ENCODE measurements at places on chromosomes 5 and 9.

GRCh38 chr9:125789196-125789595, 42.0 kb downstream of the PBX3 start:
- DNase-seq = no peak

DNA sequence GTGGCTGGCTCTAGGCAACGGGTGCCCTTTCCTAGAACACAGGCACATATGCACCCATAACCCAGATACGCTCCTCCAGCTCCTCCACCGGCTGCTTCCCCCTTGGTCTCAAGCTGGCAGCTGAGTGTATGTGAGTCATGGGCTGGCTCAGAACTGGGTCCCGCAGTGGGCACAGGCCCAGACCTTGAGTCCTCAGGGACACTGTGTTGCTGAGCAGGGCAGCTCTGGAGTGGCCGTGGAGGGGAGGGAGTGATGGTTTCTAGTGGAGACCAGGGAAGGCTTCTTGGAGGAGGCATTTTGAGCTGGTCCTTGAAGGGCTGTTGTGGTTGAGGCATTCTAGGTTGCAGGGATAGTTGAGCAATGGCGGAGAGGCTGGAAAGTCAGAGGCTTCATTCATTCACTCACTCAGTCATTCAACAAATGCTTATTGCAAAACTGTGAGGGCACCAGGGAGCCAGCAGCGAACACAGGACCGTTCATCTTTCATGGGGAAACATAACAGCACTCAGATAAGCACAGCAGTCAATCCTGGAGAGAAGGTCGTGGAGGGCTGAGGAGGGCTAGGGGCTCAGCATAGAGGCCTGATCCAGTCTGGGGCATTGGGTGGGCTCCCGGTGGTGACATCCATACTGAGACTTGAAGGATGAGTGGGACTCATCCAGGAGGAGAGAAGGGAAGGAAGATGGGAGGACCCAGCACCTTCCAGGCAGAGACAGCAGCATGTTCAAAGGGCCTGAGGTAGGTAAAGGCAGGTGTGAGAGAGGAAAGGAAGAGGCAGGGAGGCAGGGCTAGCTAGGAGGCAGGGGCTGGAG, 2.4 kb downstream of the BBLN start:
- no peak for DNase-seq

GRCh38 chr9:86119457-86119856, 20.1 kb upstream of the GOLM1 start:
- no peak for DNase-seq

- no peak for DNase-seq
These were observed 97.8 kb upstream of the RUFY1 start for GRCh38 chr5:179452356-179453230.

- no peak for DNase-seq
These were observed 2.4 kb upstream of the ASB6 start for GRCh38 chr9:129644365-129644764.

GRCh38 chr5:77398896-77399295, 93.2 kb downstream of the WDR41 start:
- DNase-seq = no peak

- peak; percentile 92 for DNase-seq
These were observed at the start of gene JAK2 for GRCh38 chr9:4984621-4985385. JAK2 (plus strand) TSS chr9:4985272; CDS start chr9:5021988, 36,716 bp downstream.

GRCh38 chr5:39427229-39427628, 2.4 kb upstream of the DAB2 start:
- DNase-seq = no peak

GRCh38 chr9:107378006-107378405, 94.9 kb downstream of the RAD23B start:
- no peak for DNase-seq

- no peak for DNase-seq
These were observed 15.1 kb downstream of the IRF1 start for GRCh38 chr5:132475497-132475882.

- peak; percentile 90 for DNase-seq
These were observed 66.4 kb upstream of the PLPP1 start for GRCh38 chr5:55601204-55601618.

GRCh38 chr5:4614088-4614487, 526.0 kb upstream of the ADAMTS16 start:
- DNase-seq = peak; percentile 59

All from Caki2 (cell line).